Gastrocnemius medialis (tissue), 4 donors: ENCODE measurements at places on chromosomes 16 and 17. TPM values are rescaled to one million over a fixed set of nuclear protein-coding genes. Genes with fewer than 3 reads are reported as not detected.

CSH2 gene
- not detected for total RNA-seq

TBC1D3B gene
- 4.8 TPM for total RNA-seq

PCTP gene
- total RNA-seq, result 41.7 TPM

DNA sequence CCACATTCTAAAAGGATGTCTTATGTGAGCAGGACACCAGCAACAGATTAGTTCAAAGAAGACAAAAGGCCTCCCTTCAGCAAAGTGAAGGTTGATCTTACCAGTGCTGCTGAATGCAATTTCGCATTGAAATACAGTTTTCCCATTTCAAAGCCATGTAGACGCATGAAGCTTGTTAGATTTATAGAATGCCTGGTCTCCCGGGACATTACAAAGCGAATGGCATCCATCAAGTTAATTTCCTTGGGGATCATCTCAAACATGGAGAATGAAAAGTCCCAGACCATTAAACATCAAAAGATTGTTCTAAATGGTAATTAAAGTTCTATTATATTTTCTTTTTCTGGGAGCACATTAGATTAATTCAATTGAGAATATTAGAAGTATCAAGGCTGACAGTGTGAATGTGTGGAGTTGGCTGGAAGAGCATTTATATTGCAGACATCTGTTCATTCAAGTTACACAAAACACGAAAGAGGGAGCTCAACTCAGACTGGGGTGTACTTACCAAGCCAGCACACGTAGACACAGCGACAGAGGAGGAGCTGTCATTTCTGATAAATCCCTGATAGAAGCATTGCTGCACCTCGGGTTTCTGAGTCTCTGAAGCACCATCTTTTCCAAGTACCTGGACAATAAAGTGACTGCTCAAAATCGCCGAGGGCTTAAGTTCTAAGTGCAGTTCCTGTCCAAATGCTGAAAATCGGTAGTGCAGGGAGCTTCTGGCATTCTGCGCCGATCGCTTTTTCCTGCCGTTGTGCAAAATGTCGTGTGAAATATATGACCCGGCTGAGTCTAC lies 3.8 kb downstream of the ADAMTS18 start:
- DNase-seq, result no peak
- no peaks in the 10 kb centered on the region for H3K4me1 ChIP-seq
- H3K27ac ChIP-seq, result no peak overlapping the region
- peaks cover 11% of the 10 kb centered on the region for H3K27me3 ChIP-seq
- no peak overlapping the region for H3K4me3 ChIP-seq

DNA sequence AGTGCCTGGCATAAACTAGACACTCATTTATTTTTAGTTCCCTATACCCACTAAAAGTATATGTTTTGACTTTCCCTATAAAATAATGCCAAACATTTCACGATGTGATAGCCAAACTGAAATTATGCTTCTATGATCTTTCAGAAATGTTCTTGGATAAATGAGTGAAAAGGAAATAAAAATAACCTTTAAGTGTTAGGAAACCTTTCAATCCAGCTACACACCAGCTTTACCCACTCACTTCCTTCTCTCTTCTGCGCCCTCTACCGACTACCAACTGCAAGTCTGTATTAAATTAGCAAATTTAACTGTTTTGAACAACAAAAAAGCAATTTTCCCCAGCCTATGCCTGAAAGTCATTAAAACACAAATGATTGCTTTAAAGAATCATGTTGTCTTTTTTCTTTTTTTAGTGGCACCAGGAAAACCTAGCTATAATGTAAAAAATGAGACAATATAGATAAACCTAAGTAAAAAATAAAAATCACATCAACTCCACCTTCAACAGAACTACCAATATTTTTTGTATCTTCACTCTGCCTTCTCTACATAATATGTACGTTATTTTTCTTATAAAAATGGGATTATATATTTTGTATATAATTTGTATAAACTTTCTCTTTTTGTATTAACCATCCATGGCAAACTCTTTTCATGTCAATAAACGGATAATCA lies 13.2 kb upstream of the TMEM100 start:
- peaks cover 39% of the 10 kb centered on the region for H3K4me1 ChIP-seq
- DNase-seq, result no peak
- H3K36me3 ChIP-seq, result no peaks in the 10 kb centered on the region

DNA sequence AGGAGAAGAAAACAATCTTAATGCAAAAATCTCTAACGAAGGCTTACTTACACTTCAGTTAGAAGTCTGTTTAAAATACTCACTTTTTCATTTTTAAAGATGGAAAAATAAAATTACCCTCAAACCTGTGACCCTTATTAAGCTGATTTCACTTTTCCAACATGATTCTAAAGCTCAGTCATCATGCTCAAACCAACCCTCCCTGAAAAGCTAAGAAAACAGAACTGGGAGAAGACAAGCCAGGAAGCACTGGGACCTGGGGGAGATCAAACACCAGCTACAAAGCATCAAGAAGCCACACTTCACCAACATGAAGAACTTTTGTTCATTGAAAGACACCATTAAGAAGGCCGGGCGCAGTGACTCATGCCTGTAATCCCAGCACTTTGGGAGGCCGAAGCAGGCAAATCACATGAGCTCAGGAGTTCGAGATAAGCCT lies 88.8 kb downstream of the LITAF start:
- no peaks in the 10 kb centered on the region for H3K27me3 ChIP-seq
- peaks cover 34% of the 10 kb centered on the region for H3K4me1 ChIP-seq
- no peaks in the 10 kb centered on the region for H3K36me3 ChIP-seq
- no peak overlapping the region for H3K4me3 ChIP-seq

DNA sequence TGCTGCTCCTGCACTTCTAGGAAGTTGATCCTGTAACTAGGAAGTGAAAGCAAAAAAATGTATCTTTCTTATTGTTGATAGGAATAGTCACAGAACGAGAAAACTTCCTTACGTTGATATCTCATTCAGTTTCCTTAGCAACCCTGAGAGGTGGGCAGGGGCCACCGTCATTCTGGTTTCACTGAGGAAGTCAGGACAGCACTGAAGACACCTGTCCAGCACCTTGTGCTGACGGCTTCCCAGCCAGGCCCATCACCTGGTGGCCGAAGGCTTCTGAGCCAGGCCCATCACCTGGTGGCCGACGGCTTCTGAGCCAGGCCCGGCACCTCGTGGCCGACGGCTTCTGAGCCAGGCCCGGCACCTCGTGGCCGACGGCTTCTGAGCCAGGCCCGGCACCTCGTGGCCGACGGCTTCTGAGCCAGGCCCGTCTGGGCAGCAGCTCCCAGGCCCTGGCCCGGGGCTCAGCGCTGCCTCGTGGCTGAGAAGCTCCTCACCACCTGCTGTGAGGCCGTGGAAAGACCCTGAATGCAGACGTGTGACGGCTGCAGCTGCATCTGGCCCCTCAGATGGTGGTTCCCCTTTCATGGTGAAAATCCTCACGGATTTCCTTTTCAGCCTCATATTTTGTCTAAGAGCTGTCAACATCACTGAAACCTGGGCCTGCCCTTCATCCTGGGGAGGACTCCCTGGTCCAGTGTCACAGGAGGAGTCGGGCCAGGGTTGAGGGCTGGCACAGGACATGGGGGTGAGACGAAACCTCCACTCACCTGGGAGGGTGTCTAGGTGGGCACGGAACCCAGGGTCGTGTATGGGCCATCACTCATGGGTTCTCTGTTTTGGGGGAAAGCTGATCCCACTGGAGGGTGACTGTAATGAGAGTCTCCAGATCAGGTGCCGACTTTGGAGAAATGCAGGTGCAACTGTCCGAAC lies 33.0 kb upstream of the ZNF750 start:
- peaks cover 11% of the 10 kb centered on the region for H3K36me3 ChIP-seq
- peaks cover 19% of the 10 kb centered on the region for H3K4me1 ChIP-seq
- H3K27me3 ChIP-seq, result no peaks in the 10 kb centered on the region
- no peak for DNase-seq

- H3K27ac ChIP-seq, result peak overlapping the region; percentile 90
- no peak for DNase-seq
- H3K4me3 ChIP-seq, result peak overlapping the region; percentile 97
Measured at GRCh38 chr16:85798901-85799496, 345 bp downstream of the EMC8 start.

- H3K4me1 ChIP-seq, result peaks cover 44% of the 10 kb centered on the region
- H3K27me3 ChIP-seq, result no peaks in the 10 kb centered on the region
- H3K36me3 ChIP-seq, result no peaks in the 10 kb centered on the region
- DNase-seq, result peak; percentile 67
Measured at GRCh38 chr17:35315283-35315682, 58.1 kb downstream of the SLFN11 start.

DNA sequence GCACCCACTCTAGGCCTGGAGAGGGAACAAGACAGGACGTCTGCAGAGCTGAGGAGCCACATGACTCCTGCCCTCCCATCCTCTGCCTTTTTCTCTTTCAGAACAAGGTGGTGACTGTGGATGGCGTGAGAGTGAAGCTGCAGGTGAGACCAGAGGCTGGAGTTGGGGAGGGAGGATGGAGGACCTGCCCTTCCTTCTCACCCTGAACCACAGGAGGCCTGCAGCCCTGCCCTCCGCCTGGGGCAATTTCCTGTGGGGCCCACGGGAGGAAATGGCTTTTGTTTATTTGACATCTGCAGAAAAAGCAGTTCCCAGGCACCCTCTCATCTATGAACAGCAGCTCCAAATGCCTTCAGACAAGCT lies 5.1 kb downstream of the RAB37 start:
- H3K27ac ChIP-seq, result no peak overlapping the region
- peaks cover 32% of the 10 kb centered on the region for H3K27me3 ChIP-seq
- DNase-seq, result no peak
- no peaks in the 10 kb centered on the region for H3K36me3 ChIP-seq

DNA sequence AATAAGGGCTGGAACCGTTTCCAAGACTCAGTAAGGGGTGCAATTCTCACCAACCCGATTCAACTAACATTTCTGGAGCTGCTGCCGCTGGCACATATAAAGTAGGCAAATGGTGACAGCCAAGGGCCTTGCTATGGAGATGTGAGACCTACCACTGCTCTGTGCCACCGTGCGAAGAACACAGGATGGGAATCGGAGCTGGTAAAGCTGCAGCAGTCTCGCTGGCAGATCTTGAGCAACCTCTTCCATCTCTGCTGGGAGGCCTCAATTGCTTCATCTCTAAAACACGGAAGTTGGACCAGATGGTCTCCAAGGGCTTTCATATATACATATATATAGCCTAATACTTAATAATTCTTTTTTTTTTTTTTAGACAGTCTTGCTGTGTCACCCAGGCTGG lies 128.9 kb upstream of the RCVRN start:
- peak; percentile 57 for DNase-seq
- peaks cover 6% of the 10 kb centered on the region for H3K4me1 ChIP-seq
- H3K4me3 ChIP-seq, result no peak overlapping the region
- H3K27ac ChIP-seq, result peak overlapping the region; percentile 25

- no peaks in the 10 kb centered on the region for H3K4me1 ChIP-seq
- no peaks in the 10 kb centered on the region for H3K27me3 ChIP-seq
- H3K36me3 ChIP-seq, result no peaks in the 10 kb centered on the region
Measured at GRCh38 chr17:21339011-21339410, 37.1 kb upstream of the KCNJ12 start.

RETREG3 gene
- total RNA-seq, result 56.0 TPM

KRTAP17-1 gene
- not detected for total RNA-seq

DNA sequence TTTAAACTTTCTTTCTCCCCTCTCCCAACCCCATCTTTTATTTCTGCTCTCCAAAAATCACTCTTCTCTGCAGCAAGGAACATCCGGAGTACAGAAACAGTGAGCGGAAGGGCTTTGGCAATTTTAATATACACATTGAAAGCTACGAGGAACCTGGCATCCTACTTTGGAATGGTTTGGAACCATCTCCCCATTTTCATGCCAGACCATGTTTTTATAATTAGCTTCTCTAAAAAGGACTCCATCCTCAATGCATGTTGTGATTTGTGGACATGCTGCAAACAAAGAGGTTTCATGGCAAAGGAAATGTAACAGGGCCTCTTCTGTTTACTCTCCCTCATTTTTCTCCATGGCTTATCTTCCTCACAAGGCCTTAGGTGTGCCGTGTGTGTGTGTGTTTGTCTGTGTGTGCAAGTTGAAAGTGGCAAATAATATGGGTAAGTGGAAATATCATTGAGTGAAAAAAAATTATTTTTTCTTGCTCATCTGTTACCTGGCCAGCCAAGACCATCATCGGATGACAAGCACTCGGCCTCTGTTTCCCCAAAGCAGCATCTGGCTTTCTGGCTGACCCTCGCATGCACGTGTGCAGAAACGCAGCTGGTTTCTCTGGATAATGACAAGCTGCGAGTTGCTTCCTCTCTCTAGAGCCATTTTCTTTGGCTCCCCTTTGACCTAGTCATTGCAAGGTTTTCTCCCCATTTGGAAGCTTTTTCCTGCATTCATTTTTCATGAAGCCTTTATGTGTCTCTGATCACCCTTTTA lies 585.0 kb downstream of the TMEM114 start:
- H3K27me3 ChIP-seq, result no peaks in the 10 kb centered on the region
- no peak overlapping the region for H3K27ac ChIP-seq
- no peaks in the 10 kb centered on the region for H3K36me3 ChIP-seq
- H3K4me3 ChIP-seq, result no peak overlapping the region
- no peak for DNase-seq

- peak overlapping the region; percentile 69 for H3K27ac ChIP-seq
- no peaks in the 10 kb centered on the region for H3K27me3 ChIP-seq
- peaks cover 84% of the 10 kb centered on the region for H3K4me1 ChIP-seq
- H3K36me3 ChIP-seq, result no peaks in the 10 kb centered on the region
Measured at GRCh38 chr17:57915985-57916757, 39.0 kb downstream of the CUEDC1 start.

TMIGD1 gene
- total RNA-seq, result not detected

DNA sequence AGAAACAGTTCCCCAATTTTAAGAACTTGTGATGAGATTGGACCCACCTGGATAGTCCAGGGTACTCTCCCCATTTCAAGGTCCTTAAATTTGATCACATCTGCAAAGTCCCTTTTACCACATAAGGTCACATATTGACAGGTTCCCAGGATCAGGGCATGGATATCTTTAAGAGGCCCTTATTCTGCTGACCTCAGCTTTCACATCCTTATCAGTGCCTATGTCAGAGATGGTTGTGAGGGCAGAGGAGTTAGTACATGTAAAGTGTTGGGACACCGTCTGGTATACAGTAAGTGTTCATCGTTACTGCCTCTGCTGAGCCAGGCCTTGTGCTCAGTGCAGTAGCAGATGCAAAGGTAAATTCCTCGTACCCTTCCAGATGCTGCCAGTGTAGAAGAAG lies 375.4 kb upstream of the ASIC2 start:
- H3K36me3 ChIP-seq, result no peaks in the 10 kb centered on the region
- no peak for DNase-seq
- H3K4me3 ChIP-seq, result no peak overlapping the region

KCNG4 gene
- not detected for total RNA-seq

SAMD14 gene
- not detected for total RNA-seq

DPEP3 gene
- not detected for total RNA-seq
